ENCODE measurements at places on chromosomes 3 and 15.

DNA sequence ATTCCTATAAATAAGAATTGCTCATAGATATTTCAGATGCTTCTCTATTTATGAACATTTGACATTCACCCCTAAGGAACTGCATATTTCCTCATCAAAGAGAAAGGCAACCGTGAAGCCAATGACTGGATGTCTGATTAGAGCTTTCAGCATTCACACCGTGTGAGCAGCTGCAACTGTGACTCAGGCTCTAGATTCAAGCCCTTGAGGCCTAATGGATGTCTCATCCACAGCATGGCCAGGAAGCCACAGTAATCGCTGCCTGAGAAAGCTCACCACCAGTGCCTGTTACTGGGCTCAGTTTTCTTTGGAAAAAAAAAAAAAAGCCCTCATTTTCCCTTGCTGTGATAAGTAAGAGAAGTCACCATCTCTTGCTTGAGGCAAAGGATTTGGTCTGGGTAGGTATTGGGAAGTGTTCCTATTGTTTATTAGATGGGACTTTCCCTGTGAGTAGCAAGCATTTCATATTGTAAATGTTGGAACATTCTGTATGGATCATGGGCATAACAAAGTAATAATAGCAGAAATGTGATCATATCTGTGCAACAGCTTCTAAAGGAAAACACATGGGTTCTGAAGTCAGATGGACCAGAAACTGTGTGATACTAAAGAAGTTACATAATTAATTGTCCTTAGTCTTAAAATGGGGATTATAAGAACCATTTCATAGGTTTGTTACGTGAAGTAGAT lies 783.7 kb downstream of the AGBL1 start:
- no peak for DNase-seq

DNA sequence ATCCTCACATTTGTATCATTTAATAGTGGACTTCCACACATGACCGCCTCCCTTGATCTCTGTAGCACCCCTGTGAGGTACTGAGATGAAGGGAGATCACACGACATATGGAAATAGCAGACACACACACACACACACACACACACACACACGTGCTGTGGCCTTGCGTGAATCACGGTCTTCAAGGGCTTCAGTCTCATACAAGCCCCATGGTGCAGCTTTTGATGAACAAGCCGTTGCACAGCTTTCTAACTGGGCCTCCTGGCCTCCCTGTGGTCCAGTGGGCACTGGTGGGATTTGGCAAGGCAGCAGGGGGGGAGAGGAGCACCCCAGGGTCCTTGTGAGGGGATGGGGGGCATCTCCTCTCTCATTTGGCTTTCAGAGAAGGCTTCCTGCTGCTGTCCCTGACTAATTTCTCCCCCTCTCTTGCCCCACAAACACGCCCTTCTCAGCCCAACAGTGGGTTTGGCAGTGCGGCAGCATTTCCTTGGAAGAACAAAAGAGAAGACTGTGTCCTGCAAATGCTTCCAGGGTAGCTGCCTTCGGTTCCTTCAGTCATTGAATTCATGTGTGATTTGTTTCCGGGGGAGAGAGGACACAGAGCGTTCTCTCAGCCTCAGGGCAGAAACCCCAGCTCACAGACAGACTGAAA lies 98.7 kb downstream of the SMAD6 start:
- no peak for DNase-seq

DNA sequence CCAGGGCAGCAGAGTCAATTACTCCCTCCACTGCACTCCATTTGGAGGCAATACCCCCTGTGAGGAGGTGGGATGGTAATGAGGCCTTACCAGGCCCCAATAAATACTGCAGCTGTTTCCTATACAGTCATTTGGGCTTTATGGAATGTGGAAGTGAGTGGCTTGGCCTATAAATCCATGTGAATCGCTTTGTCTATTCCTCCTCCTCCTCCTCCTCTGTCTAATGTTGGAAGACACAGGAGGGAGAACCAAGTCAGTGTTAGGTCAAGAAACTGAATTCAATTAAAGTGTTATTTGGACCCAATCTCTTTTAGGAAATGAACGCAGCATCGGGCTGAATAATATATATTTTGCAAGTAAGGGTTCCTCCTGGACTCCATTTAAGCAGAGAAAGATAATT lies 17.3 kb upstream of the SRGAP3 start:
- DNase-seq: no peak

DNA sequence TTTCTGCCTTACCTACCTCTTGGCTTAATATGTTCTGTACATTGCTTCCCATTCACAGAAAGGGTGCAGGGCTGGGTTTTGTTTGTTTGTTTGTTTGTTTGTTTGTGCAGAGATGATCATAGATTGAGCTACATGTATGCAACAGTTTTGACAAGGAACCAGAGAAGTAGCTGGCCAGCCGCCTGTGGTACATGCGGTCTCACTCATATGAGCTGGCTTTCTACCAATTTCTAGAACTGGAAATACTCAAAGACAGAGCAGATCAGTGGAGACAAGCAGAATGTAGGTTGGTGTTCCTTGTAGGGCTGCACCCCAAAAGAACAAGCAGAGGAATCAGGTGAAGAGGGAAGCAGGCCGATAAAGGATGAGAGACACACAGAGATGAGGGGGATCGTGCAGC lies 502.7 kb downstream of the SOX2 start:
- DNase-seq: no peak

Measured in suppressor macrophage (primary cell).